ENCODE measurements at places on chromosomes 1 and 21.

- DNase-seq, result peak; percentile 37
These were observed 19.7 kb upstream of the DIPK1A start for GRCh38 chr1:92980732-92981647.

DNA sequence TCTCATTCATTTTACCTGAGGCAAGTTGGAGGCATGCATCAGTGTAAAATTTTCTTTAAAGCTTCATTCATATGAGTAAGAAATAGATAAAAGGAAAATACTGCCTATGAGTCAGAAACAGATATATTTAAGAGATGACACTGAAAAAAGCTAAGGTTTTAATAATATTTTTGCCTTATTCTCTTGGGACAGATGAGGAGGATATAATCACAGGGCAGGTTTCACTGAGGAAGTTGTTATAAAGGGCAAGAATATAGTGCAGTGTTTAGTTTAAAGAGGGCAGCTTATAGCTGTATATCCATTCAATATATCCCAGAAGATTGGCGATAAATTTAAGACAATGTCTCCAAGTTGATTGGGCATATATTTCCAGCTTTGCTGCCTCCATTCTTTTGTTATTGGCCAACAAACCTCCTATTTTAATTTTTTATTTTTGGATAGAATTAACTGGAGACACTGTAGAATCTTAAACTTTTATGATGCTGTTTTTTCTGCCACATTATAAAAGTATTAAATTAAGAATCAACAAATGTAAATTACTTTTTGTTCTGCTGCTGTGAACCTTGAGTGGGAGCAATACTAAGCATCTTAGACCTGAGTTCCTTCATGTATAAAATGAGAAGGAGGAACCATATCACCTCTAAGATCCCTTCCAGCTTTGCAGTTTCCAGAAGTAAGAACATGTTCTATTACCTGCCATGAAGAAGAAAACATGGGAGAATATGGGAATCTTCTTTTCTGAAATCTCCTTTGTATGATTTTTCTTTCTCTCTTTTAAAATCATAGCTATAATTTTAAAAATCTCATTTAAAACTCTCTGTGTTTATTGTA lies 171.6 kb downstream of the S1PR1 start:
- DNase-seq, result no peak

DNA sequence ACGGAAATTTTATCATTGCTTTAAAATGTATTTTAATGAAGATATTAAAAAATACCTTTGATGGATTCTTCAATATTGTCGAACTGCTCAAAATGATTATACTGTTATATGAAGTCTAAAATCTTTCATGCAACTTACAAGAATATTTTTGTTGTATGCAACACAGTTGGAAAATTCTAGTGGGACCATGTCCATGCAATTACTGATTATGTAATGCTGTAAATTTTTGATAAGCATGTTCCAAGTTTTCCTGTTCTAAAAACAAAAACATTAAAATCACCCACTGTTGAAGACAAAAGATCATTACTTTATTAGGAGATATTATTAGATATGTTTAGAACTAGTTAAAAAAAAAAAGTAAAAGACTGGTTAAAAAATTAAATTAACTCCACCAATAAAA lies 132.8 kb downstream of the NFIA start:
- no peak for DNase-seq

DNA sequence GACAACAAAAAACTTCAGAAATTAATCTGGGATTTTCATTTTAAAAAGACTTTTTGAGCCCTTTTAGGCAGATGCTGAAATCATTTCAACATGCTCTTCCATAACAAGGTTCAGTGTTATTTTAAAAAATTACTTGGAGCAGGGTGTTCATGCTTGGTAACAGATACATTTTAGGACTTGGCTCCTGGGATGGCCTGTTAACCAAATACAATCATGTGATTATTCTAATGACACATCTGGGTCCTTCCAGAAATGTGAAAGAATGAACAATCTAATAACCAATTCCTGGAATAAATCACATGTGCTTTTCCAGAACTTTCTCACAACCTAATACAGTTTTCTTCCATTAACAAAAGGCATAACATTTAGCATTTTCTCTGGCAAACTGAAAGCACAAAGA lies 379.8 kb upstream of the RUNX1 start:
- no peak for DNase-seq

GRCh38 chr1:205190845-205191577 lies 20.5 kb downstream of the DSTYK start:
- DNase-seq, result no peak
